Activated effector memory CD4-positive, alpha-beta T cell treated with Interleukin-2 at 50 U/mL for 16 hours (primary cell): ENCODE measurements at places on chromosomes 6 and 20.

DNA sequence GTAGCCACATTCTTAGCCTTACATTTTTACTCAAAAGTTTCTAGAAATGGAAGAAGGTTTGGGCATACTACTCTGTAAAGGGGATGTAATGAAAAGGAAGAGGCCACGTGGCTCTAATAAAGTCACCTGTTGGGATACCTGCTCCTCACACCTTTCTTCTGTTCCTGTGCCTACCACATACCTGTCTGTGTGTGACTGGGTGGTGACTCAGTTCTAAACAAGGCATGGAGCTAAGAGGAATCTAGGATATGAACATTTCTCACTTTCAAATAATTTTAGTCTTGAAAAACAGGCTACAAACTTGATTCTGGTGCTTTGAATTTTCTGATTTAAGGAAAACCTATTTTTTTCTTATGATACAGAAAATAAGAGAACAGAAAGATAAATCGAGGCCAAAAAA, 363.6 kb downstream of the RFPL4B start:
- DNase-seq: no peak

GRCh38 chr6:166307082-166308032, 835 bp downstream of the PRR18 start:
- no peak for DNase-seq

DNA sequence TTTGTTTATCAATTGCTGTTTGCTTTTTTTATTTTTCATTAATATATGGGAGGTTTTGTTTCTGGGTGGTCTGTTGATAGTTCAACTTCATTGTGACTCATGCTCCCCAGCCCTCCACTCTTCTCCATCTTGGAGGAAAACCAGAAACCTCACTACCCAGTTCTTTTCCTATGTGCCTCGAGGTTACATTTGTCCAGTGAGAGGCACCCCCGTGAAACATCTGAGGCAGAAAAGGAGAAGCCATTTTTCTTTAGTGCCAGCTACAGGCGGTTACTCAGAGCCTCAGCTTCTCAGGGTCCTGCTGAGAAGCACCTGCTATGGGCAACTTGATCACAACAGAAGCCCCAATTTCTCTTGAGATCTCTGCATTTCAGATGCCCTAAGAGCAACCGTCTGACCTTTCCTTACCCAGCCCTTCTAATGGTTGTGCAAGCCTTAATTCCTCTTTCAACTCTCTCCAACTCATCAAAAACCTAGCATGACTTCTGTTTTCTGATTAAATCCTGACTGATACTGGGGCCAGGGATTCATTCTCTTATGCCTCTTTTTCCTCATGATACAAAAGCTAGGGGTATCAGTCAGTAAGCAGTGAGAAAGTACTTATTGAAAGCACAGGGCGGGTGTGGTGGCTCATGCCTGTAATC, 144.6 kb downstream of the ELOVL4 start:
- no peak for DNase-seq

GRCh38 chr6:136798044-136798443, 5.8 kb upstream of the MAP3K5 start:
- DNase-seq: no peak

DNA sequence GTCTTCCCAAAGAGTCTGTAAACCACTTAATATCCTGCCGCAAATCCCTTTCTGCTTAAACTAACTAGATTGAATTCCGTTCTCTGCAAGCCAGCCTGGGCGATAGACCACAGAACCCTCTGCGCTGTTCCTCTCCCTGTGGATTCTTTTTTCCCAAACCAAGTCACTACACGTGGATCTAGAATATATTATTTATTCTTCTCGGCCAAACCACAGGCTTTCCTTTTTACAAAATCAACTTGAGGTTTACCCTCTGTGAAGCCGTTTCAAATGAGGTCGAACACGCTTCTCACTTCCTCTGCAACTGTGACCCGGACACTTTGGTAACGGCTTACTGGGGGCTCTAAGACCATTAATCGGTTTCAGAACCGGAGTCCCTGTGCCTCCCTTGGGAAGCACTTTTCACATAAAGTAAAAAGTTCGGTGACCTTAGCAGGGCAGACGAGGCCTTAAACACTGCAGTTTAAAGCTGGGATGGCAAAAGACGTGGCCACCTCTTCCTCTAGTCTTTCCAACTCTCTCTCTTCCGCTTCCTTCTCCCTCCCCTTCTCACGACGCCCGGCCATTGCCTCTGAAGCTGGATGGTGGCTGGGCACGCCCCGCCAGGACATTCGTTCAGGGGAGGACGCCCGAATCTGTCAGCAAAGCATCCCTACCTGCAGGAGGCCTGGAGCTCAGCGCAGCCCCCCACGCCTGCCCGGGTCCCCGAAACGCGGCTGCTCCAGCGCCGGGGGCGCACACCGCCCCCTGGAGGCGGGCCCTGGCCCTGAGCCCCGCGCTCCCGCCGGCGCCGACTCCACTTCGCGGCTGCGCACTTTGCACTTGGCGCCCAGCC, 55.0 kb upstream of the FOXC1 start:
- DNase-seq: peak; percentile 53

- no peak for DNase-seq
Observed at GRCh38 chr20:48919882-48920526, 1.5 kb upstream of the ARFGEF2 start.

- DNase-seq: no peak
Observed at GRCh38 chr6:130215526-130215925, 7.2 kb downstream of the SAMD3 start.

- no peak for DNase-seq
Observed at GRCh38 chr6:88358846-88359245, 192.7 kb upstream of the CNR1 start.

- no peak for DNase-seq
Observed at GRCh38 chr20:23125625-23126191, 39.6 kb upstream of the CD93 start.

- no peak for DNase-seq
Observed at GRCh38 chr6:105803442-105803841, 282.7 kb upstream of the PRDM1 start.

DNA sequence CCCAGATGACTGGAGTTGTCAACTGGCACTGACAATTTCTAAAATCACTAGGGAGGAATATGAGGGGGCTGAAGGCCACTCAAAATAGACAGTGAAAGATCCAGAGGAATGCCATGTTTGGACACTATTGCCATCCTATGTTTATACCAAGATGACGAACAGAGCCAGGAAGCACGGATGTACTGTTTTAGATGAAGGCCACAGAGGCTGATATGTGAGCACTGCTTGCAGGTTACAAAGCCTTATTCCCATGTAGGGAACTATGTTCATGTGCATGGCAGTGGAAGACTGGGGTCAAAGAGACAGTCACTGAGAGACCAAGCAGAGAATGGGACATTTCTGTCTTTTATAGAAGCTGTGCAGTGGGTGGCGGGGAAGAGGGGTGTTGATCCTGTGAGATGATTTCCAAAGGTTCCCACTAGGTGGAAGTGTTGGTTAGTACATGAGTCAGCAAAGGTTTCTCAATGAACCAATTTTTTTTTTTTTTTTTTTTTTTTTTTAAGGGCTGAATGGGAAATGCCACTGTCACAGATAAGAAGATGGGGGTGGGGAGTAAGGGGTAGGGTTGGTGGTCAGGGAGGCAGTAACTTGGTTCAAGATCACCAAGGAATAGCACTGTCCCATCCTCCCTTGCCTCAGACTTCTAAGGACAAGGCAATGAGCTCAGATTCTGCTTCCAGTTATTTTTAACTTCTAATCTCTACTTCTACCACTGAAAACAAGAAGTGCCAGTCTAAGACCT, 46.7 kb upstream of the MOCS1 start:
- no peak for DNase-seq

GRCh38 chr6:133418108-133418507, 177.0 kb downstream of the EYA4 start:
- no peak for DNase-seq

DNA sequence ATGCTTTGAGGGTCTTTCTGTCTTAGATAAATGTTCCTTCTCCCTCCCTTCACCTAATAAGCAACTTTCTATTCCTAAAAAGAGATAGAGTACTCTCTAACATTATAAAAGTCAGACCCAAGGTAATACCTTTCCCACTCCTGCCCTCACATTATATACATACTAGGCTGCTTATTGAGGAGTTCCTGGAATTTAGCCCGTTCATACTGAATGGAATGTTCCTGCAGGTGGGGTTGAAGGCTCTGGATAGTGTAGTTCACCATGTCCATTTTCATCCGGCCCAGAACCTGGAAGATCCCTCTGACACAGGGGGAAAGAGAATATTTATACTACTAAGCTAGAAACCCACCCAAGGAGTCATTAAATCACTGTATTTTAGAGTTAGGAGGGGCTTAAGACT, 20.4 kb downstream of the TCP11 start:
- DNase-seq: no peak

- DNase-seq: no peak
Observed at GRCh38 chr6:80696268-80696667, 589.8 kb downstream of the BCKDHB start.

DNA sequence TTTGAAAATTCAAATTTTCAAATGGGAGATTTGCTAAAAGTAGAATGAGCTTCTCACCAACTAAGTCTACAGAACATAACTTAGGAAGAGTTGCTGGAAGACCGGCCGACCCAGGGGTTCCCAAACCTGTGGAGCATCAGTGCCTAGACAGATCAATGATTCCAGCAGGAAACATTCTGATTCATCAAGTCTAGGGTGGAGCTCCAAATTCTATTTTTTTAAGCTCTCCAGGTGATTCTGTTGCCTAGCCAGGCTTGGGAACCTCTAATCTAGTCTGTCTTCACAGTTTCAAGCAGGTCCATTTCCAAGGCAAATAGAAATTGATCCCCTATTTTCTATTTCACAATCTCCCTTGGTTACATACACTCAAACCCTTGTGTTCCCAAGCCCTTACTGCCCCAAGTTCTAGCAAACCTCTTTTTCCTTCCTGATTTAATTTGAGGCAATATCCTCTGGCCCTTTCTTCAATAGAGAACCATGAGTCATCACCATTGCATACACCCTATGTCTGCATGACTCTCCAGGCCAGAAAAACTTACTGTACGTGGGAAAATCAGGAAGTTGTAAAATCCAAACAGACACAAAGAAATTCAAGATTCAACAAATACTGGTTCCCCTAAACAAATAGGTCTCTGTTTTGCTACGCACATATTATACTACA, 8.9 kb downstream of the ATXN1 start:
- DNase-seq: no peak

DNA sequence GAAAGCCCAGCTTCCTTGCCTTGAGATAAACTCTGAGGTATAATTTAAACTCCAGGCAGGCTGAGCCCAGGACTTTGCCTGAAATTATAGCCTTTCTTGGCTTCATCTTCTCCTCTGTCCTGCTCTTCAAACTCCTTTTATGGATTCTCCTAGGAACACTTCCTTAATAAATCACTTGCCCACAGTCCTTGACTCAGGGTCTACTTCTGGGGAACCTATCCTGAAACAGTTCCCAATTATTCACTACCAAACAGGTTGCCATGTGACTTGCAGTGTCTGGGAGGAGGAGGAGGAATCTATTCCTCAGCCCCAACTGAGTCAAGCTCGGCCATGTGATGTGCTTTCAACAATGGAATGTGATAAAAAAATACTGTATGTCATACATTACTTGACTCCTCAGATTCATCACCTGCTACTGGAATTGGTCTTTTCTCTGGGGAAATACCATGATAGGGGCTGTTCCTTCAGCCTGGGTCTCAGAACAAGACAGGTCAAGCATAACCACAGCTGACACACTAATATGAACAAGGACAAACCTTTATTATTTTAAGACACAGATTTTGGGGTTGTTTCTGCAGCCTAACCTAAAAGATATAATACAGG, 20.5 kb upstream of the CDKN1A start:
- no peak for DNase-seq

GRCh38 chr20:775679-776135, 7.4 kb upstream of the SLC52A3 start:
- DNase-seq: no peak

DNA sequence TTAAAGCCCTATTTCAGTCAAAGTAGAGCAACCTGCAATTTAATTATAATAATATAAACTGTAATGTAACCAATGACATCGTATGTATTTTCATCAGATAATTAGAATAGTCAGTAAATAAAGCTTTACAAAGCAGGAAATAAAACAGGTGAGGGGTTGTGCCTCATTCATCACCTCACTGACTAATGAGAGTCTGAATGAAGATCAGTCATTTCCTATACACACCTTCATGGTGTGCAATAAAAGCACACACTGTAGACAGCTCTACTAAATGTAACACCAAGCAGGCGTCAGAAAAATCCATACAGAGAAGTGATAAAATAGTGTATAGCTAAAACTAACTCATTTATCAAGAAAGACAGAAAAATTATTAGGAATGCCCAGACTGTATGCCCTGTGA, 105.9 kb downstream of the MAN1A1 start:
- DNase-seq: no peak

DNA sequence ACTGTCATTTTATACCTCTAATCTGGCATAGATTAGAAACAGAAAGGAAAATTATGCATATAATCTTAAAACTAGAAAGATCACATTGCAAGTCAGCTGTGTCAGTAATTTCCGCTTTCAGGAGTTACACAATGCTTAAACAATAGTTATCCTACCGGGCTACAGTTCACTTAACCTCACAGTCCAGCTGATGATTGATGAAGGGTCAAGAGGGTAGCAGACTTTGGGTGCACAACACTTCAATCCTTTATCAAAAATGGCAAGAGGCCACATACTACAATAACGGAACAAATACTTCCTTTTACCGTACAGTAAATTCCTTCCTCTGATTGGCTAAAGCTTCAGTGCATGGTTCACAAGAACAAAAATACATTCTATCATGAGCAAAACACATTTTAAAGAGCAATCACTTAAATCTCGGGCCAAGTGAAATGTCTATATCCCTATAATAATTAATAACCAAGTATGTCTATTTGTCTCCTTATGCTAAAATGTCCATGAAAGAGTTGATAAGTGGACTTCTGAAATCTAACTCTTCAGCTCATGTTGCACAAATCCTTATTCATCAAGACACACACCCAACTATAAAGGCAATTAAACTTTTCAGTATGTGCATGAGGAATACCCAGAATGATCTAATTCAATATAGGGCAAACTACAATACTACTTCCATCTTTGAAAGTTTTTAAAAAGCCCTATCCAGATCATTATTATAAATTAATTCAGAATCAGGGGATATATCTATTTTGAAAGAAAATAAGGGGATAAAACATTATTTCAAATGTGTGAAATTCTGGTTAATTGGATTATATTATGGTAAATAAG, 76.8 kb downstream of the HIVEP2 start:
- DNase-seq: no peak

GRCh38 chr6:6085928-6086668, 79.4 kb upstream of the NRN1 start:
- DNase-seq: no peak

DNA sequence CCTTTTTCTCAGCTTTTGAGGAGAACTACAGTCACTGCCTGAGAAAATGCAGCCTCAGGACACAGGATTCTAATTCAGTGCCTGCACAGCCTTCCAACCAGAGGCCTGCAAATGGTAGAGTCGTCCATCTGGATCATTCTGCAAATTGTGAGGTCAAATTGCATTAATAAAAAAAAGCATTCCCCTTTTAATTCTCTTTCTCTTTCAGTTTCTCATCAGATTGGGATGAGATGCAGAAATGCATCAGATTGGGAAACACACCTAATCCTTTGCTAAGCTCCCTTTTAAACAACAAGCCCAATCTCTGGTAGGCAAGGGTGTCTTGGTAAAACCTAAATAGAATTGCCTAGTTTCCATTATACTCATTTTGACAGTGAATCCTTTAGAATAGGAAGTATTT, 838.8 kb downstream of the MAFB start:
- no peak for DNase-seq
